ENCODE measurements at places on chromosomes 4 and X. TPM values are rescaled to one million over a fixed set of nuclear protein-coding genes. Genes with fewer than 3 reads are reported as not detected.

Gene RTL3
- total RNA-seq = 0.28 TPM

DNA sequence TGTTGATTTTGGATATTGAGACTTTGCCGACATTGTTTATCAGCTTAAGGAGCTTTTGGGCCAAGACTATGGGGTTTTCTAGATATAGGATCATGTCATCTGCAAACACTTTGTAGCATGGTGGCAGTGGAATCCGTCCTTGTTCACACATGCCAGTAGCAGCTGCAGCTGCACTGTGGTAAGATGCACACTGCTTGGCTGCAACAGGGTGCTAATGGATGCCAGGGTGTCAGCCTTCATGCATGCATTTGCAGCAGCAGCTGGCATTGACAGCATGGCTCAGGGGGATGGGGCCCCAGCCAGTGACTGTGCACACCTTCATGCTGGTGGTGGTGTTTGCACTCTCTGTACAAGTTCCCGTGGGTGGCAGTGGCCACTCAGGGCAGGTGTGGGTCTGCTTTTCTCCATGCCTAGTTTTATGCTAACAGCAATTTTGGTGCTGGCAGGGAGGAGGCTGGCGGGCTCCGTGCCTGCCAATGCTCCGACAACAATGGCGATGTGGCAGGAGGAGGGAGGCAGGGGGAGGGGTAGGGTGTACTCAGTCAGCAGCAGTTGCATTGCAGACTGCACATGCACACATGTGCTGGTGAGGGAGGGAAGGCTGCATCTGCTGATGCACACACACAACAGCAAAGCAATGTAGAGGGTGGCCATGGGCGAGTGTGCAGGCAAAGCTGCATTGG, 37.5 kb downstream of the BEX3 start:
- H3K27me3 ChIP-seq = no peaks in the 10 kb centered on the region
- H3K4me3 ChIP-seq = no peak overlapping the region
- H3K4me1 ChIP-seq = peaks cover 13% of the 10 kb centered on the region
- no peaks in the 10 kb centered on the region for H3K36me3 ChIP-seq
- no peak overlapping the region for H3K27ac ChIP-seq
- no peak for DNase-seq

GRCh38 chrX:111869639-111870034, 6.3 kb upstream of the TRPC5OS start:
- peaks cover 5% of the 10 kb centered on the region for H3K4me1 ChIP-seq
- no peaks in the 10 kb centered on the region for H3K36me3 ChIP-seq
- H3K4me3 ChIP-seq = no peak overlapping the region
- peaks cover 12% of the 10 kb centered on the region for H3K27me3 ChIP-seq

DNA sequence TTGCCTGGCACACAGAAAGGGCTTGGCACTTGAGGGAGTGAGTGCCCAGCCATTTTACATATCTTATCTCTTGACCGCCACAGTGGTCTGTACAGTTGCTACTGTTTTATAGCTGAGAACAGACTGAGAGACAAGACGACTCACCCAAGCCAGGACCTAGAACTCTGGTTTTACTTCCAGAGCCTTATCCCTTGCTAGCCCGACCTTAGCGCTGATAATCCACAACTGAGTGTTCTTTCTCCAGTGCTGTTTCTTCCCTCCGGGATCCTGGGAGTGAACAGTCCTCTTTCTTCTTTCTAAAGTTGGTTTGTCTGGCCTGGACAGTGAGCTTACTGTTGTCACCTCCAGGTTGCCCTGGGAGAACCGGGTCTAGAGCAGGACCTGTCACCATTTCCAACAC, 52.5 kb upstream of the TADA2B start:
- H3K4me1 ChIP-seq = peaks cover 47% of the 10 kb centered on the region
- no peak for DNase-seq
- H3K36me3 ChIP-seq = peaks cover 2% of the 10 kb centered on the region

- no peaks in the 10 kb centered on the region for H3K27me3 ChIP-seq
- H3K4me3 ChIP-seq = no peak overlapping the region
- no peak overlapping the region for H3K27ac ChIP-seq
- no peak for DNase-seq
- no peaks in the 10 kb centered on the region for H3K4me1 ChIP-seq
Measured at GRCh38 chr4:130068072-130068471, 972.1 kb downstream of the C4orf33 start.

DNA sequence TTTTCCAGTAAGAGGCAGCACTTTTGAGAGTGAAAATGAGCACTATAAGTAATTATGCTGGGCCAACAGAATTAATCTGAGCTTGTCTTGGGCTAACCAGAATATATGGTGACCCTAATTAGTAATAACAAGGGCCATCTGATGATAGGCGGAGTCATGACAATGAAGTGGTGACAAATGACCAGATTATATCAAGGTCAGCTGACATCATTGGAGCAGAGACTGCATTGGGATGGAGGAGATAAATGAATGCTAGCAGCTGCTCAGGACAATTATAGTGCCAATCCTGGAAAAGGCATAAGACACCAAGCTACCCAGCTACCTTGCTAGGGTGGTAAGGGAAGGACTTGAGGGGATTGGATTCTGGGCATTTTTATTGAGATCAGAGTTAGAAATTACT, 1548.7 kb downstream of the RPA4 start:
- H3K4me3 ChIP-seq = no peak overlapping the region
- no peaks in the 10 kb centered on the region for H3K4me1 ChIP-seq
- no peak for DNase-seq
- H3K36me3 ChIP-seq = no peaks in the 10 kb centered on the region
- no peaks in the 10 kb centered on the region for H3K27me3 ChIP-seq

Gene GPR143
- total RNA-seq = not detected

Gene CFAP47
- total RNA-seq = not detected

DNA sequence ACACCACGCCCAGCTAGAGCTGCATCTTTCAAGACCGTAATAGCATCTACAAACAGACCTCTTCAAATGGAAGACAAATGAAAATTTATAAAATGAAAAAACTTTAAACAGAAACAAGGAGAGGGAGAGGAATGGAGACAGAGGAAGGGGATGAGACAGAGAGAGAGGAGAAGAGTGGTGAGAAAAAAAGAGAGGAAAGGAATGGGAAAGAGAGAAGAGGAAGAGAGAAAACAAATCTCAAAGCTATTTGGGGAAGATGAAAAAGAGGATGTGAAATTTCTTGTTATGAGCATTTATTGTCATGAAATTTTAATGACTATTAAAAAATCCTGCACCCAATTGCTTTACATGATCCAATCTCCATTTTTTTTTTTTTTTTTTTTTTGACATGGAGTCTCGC, 726.9 kb downstream of the GRID2 start:
- H3K27ac ChIP-seq = no peak overlapping the region
- H3K4me3 ChIP-seq = no peak overlapping the region
- no peaks in the 10 kb centered on the region for H3K36me3 ChIP-seq

GRCh38 chr4:106306561-106306960, 9.4 kb downstream of the TBCK start:
- no peak overlapping the region for H3K4me3 ChIP-seq
- H3K36me3 ChIP-seq = peaks cover 2% of the 10 kb centered on the region
- H3K27ac ChIP-seq = no peak overlapping the region
- no peak for DNase-seq
- H3K27me3 ChIP-seq = no peaks in the 10 kb centered on the region

GRCh38 chrX:97564496-97564895, 680.8 kb downstream of the RPA4 start:
- no peaks in the 10 kb centered on the region for H3K27me3 ChIP-seq
- peaks cover 8% of the 10 kb centered on the region for H3K4me1 ChIP-seq
- DNase-seq = no peak
- H3K27ac ChIP-seq = no peak overlapping the region
- H3K36me3 ChIP-seq = no peaks in the 10 kb centered on the region

DNA sequence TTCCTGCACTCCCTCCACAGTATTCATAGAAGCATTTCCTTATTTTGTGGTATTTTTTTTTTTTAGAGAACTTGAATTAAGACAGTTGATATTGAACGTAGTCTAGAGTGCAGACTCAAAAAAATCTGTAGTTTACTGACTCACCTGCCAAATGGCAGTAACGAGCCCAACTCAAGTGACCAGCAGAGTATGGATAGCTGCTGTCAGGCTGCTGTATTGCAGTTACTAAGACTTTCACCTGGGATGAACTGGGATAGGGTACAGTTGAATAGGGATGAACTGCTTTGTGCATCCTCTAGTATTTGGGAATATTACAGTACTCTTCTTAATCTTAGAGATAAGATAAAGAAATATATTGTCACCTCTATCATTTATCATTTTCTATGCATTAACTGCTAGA, 7.0 kb upstream of the SLC7A11 start:
- no peaks in the 10 kb centered on the region for H3K27me3 ChIP-seq
- no peak for DNase-seq
- no peak overlapping the region for H3K4me3 ChIP-seq
- H3K27ac ChIP-seq = no peak overlapping the region
- peaks cover 12% of the 10 kb centered on the region for H3K4me1 ChIP-seq
- H3K36me3 ChIP-seq = no peaks in the 10 kb centered on the region

Gene TMEM33
- total RNA-seq = 50.8 TPM

DNA sequence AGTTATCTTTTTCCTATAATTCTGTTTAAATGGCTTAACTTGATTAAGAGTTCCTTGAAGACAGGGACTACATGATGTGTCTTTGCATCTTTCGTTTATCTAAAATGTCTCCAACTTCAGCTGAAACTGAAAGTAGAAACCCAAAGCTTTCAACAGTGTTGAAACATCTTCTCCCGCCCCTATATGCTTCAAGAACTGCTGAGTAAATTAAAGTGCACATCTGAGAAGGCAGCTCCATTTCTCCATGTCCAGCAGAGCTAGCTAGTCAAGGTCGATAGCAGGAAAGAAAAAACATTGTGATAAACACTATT, 185.7 kb upstream of the TBL1X start:
- H3K36me3 ChIP-seq = no peaks in the 10 kb centered on the region
- no peak for DNase-seq
- no peak overlapping the region for H3K27ac ChIP-seq
- H3K4me3 ChIP-seq = no peak overlapping the region

- H3K27me3 ChIP-seq = no peaks in the 10 kb centered on the region
- H3K27ac ChIP-seq = peak overlapping the region; percentile 79
- no peaks in the 10 kb centered on the region for H3K36me3 ChIP-seq
- H3K4me3 ChIP-seq = no peak overlapping the region
- no peak for DNase-seq
- H3K4me1 ChIP-seq = peaks cover 64% of the 10 kb centered on the region
Measured at GRCh38 chr4:156974264-156974663, 2.7 kb upstream of the PDGFC start.

- DNase-seq = no peak
- H3K27ac ChIP-seq = no peak overlapping the region
- H3K36me3 ChIP-seq = no peaks in the 10 kb centered on the region
- H3K4me3 ChIP-seq = no peak overlapping the region
Measured at GRCh38 chrX:3221643-3222042, 124.8 kb downstream of the MXRA5 start.

Gene PPP1R2C
- total RNA-seq = not detected

- no peaks in the 10 kb centered on the region for H3K27me3 ChIP-seq
- peaks cover 8% of the 10 kb centered on the region for H3K36me3 ChIP-seq
- DNase-seq = no peak
Measured at GRCh38 chrX:24148535-24149350, 786 bp upstream of the ZFX start.

GRCh38 chr4:13615161-13615560, 12.4 kb downstream of the BOD1L1 start:
- H3K27ac ChIP-seq = no peak overlapping the region
- H3K36me3 ChIP-seq = peaks cover 23% of the 10 kb centered on the region
- H3K27me3 ChIP-seq = no peaks in the 10 kb centered on the region
- no peak overlapping the region for H3K4me3 ChIP-seq
- H3K4me1 ChIP-seq = no peaks in the 10 kb centered on the region

Gene PWWP3B
- 2.1 TPM for total RNA-seq

- no peak overlapping the region for H3K4me3 ChIP-seq
- no peak for DNase-seq
- H3K4me1 ChIP-seq = peaks cover 63% of the 10 kb centered on the region
- peaks cover 23% of the 10 kb centered on the region for H3K36me3 ChIP-seq
- H3K27me3 ChIP-seq = no peaks in the 10 kb centered on the region
- H3K27ac ChIP-seq = peak overlapping the region; percentile 74
Measured at GRCh38 chr4:137519406-137519805, 12.9 kb downstream of the PCDH18 start.

DNA sequence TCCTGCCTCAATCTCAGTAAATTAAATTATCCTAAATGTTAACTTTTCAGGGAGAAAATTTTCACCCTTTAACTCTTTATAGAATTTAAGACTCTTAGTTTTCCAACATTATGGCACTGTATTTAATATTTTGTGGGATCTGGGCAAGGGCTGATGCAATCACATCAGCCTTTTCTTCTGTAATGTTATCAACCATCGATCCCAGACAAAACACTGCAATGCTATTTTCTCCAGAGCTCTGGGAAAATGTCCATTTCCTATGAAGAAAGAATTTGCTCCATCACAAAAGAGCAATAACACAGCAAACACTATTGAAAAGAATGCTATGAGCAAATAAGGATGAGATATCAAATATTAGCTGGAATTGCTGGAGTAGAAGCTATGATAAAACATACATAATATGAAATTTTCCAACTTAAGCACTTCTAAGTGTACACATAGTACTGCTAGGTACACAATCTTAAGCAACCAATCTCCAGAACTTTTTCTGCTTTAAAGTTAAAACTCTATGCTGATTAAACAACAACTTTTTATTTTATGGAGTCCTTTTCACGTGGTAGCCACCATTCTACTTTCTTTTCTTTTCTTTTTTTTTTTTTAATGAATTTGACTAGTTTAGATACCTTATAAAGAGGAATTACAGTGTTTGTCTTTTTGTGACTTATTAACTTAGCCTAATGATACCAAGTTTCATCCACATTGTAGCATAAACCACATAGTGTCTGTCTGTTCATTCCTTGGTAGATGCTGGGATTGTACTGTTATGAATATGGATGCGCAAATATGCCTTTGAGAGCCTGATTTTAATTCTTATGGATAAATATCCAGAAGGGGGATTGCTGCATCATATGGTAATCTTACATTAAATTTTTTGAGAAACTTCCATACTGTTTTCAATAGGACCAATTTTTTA, 43.6 kb downstream of the UGT2A3 start:
- peaks cover 3% of the 10 kb centered on the region for H3K27me3 ChIP-seq
- no peaks in the 10 kb centered on the region for H3K36me3 ChIP-seq
- peaks cover 14% of the 10 kb centered on the region for H3K4me1 ChIP-seq
- H3K27ac ChIP-seq = no peak overlapping the region
- H3K4me3 ChIP-seq = no peak overlapping the region

Gene FRAS1
- total RNA-seq = 18.0 TPM

DNA sequence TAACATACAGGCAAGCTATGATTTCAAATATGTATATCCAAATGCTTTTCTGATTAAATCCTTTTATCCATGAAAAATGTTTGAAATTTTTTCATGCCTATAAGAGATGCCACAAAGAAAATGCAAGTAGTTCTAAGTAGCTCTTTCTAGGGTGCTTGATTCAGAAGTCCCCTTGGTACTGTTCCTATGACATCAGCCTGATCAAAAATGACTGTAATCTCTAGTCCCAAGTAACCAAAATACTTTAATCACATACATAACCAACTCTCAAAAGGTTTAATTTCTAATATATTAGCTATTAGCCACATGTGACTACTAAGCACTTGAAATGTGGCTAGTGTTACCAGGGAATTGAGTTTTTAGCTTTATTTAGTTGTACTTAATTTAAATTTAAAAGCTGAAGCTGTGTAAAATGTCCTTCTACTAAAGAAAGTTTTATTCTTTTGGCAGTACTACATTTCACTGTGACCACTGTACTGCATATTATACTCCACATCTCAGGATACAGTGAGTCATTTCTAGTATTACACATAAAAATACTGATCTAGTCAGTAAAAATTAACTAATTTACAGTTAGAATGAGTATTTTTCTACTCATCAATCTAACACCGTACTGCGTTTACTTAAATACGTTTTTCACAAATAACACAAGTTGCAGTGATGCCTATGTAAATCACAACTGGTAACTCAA, 33.9 kb downstream of the FBXW7 start:
- H3K4me3 ChIP-seq = no peak overlapping the region
- H3K27me3 ChIP-seq = no peaks in the 10 kb centered on the region
- no peak for DNase-seq
- H3K4me1 ChIP-seq = peaks cover 18% of the 10 kb centered on the region
- H3K27ac ChIP-seq = no peak overlapping the region
- no peaks in the 10 kb centered on the region for H3K36me3 ChIP-seq
